ENCODE measurements at places on chromosomes 5 and 9.

- DNase-seq, result no peak
Measured at GRCh38 chr9:18604767-18605730, 131.1 kb downstream of the ADAMTSL1 start.

DNA sequence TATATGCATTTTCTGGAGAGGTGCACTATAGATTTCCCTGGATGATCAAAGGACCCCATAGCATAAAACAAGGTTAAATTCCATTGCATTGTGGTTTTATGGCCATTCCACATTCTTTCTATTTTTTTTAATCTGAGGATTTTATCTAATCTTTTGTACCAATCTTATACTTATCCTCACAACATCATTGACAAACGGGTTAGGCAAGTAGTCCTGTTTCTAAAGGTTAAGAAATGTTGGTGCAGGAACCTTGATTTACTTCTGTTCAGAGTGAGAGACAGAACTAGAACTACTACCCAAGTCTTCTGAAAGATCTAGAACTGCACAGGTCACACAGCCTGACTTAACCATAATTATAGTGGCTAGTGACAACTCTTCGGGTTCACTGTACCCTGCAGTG lies 5.7 kb upstream of the DAB2 start:
- DNase-seq, result no peak

DNA sequence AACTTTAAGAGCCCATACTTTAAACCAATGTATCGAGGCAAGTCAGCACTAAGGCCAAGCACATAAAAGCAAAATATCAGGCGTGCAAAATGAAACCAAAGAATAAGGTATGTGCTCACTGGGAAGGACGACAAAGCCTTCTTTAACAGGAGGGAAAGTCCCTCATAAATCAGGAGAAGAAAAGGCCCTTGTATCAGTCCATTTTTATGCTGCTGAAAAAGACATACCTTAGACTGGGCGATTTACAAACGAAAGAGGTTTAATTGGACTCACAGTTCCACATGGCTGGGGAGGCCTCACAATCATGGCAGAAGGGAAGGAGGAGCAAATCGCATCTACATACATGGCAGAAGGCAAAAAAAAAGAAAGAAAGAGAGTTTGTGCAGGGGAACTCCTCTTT lies 68.9 kb downstream of the UBE2QL1 start:
- DNase-seq, result no peak

DNA sequence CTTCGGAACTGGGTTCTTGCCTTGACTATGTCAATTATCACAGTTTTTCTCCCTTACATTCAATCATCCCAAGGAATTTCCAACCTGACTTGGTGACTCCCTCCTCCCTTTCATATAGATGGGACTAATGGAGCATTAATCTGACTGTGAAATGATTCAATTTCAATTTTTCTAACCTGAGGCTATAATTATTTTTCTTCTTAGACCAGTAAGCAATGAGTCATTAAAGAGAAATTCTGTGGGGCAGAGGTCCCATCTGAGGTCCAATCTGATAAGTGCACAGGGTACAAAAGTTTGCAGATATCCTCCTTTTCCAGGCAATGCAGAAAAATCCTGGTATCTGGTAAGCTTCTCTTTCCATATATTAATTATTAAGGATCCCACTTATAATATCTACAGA lies 18.9 kb downstream of the PDE4D start:
- no peak for DNase-seq
